Naive thymus-derived CD4-positive, alpha-beta T cell (primary cell): ENCODE measurements at places on chromosomes 2 and 18. TPM values are rescaled to one million over a fixed set of nuclear protein-coding genes. Genes with fewer than 3 reads are reported as not detected.

The TGFBRAP1 gene
- total RNA-seq, result 22.1 TPM

The NT5DC4 gene
- total RNA-seq, result 0.56 TPM

The PPP1R1C gene
- total RNA-seq, result not detected

GRCh38 chr2:172220121-172220520 lies 117.4 kb upstream of the DLX2 start:
- no peaks in the 10 kb centered on the region for H3K27me3 ChIP-seq
- H3K4me1 ChIP-seq, result no peaks in the 10 kb centered on the region

DNA sequence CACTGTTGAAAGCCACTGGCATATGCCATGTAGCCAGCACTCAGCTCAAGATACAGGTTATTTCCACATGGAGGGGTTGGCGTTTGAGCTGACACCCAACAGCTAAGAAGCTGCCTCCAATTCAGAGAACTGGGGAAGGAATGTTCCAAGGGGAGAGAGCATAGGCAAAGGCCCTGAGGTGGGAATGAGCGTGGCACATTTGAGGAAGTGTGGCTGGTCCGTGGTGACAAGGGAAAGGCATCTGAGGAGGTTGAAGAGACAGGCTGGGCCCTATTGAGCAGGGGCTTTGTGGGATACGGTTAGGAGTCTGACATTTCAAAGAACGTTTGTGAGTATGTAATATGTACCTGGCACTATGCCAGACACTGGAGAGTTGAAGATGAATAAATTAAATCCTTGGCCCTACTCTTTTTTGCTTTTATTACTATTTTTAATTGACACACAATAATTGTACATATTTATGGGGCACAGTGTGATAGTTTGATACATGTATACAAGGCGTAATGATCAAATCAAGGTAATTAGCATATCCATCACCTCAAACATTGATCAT lies 27.6 kb upstream of the TMBIM1 start:
- peaks cover 52% of the 10 kb centered on the region for H3K4me1 ChIP-seq
- no peaks in the 10 kb centered on the region for H3K36me3 ChIP-seq
- H3K4me3 ChIP-seq, result no peak overlapping the region
- H3K27ac ChIP-seq, result no peak overlapping the region

DNA sequence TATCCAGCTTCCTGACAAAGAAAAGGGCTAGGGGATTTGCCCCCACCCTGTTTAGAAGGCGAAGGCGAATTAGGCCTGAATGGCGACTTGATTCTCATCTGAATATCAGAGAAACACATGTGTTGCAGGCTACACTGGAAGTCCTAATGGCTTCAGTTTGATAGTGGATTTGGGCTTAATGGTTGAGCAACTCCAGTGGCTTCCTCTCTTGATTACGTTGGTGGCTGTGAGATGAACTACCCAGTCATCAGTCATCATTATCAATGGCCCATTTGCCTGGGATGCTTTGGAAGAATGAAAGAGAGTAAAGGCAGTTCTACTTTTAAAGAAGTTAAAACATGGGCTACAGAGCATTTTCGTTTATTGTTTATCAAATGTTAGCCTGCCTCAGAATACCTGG lies 60.9 kb upstream of the IL1R1 start:
- DNase-seq, result no peak
- H3K4me1 ChIP-seq, result peaks cover 20% of the 10 kb centered on the region
- no peaks in the 10 kb centered on the region for H3K36me3 ChIP-seq
- H3K27me3 ChIP-seq, result no peaks in the 10 kb centered on the region
- no peak overlapping the region for H3K4me3 ChIP-seq
- no peak overlapping the region for H3K27ac ChIP-seq

DNA sequence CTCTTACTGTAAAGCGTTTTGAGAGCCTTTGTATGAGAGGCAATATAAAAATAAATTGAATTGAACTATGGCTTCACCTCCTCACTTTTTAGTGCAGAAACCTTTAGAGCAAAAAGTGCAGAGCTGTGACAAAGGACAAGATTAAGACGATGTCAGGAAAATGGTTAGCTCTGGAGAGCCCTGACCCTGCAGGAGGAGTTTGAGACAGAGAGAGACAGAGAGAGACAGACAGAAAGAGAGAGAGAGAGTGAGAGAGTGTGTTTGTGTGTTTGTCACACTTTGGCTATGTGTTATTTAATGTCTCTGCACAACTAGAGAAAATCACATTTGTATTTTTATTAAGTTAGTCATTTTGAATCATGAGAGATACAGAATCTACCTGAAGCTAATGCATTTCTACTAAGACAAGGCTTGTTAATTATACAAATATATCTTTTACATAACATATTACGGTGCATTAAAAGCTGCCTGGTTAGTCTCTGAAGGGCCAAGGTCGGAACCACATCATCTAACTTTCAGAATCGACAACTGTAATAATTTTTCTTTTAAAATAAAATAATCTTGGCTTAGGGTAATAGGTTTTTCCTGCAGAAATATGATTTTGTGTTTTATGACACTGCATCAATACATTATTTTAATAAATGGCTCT lies 423.5 kb upstream of the ZEB2 start:
- no peak overlapping the region for H3K27ac ChIP-seq
- H3K4me3 ChIP-seq, result no peak overlapping the region
- no peaks in the 10 kb centered on the region for H3K4me1 ChIP-seq
- no peak for DNase-seq
- no peaks in the 10 kb centered on the region for H3K27me3 ChIP-seq

DNA sequence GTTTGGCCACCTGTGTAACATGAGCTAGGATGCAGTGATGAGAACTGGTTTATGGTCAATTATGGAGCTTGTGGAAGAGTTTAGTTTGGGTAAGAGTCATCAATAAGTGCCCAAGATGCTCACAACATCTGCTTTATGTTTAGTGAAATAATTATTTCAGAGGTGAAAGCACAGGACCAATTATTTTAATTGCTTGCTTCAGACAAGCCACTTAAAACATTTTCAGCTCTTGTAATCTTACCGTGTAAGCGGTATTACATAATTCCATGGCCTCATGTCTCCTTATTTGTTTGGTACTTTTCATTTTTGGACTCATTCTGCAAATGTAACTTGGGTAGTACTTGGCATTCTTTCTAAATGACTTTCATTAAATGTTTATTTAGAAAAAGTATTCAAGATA lies 5.4 kb downstream of the B3GNT2 start:
- no peaks in the 10 kb centered on the region for H3K36me3 ChIP-seq
- H3K27ac ChIP-seq, result no peak overlapping the region

DNA sequence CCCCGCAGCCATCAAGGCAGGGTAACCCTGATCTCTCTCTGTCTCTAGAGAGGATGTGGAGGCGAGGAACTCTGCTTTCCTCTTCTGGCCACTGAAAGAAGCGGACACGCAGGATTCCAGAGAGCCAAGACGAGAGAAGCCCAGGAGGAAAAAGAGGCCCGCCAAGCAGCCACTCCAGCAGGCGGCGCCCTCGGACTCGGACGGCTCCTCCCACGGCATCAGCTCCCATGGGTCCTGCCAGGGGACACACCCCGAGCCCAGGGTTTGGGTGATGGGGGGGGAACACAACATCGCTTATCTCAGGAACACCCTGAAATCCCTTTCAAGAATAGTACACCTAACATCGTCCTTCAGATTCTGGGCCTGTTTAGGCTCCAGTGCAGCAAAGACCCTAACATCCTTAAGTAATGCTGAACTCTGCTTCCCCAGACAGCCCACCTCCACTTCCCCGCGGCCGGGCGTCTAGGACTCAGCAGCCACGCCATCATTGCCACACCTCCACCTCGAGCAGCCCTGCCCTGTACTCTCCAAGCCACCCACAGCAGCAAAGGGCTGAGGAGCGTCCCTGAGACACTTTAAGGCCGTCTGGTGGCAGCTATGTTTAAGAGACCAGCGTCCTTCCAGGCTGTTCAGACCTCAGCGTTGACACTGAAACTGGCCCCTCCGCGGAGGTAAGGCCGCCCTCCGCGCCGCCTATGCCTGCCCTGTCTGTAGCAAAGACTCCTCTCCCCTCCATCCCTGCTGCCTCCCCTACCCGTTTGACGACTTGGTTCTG lies 34.3 kb upstream of the CNGA3 start:
- no peak overlapping the region for H3K4me3 ChIP-seq
- no peak for DNase-seq
- H3K27ac ChIP-seq, result no peak overlapping the region
- H3K36me3 ChIP-seq, result no peaks in the 10 kb centered on the region
- no peaks in the 10 kb centered on the region for H3K27me3 ChIP-seq
- no peaks in the 10 kb centered on the region for H3K4me1 ChIP-seq

- DNase-seq, result no peak
- no peaks in the 10 kb centered on the region for H3K4me1 ChIP-seq
- H3K4me3 ChIP-seq, result no peak overlapping the region
- no peaks in the 10 kb centered on the region for H3K27me3 ChIP-seq
- no peaks in the 10 kb centered on the region for H3K36me3 ChIP-seq
Measured at GRCh38 chr18:59624369-59624765, 72.9 kb downstream of the CCBE1 start.

DNA sequence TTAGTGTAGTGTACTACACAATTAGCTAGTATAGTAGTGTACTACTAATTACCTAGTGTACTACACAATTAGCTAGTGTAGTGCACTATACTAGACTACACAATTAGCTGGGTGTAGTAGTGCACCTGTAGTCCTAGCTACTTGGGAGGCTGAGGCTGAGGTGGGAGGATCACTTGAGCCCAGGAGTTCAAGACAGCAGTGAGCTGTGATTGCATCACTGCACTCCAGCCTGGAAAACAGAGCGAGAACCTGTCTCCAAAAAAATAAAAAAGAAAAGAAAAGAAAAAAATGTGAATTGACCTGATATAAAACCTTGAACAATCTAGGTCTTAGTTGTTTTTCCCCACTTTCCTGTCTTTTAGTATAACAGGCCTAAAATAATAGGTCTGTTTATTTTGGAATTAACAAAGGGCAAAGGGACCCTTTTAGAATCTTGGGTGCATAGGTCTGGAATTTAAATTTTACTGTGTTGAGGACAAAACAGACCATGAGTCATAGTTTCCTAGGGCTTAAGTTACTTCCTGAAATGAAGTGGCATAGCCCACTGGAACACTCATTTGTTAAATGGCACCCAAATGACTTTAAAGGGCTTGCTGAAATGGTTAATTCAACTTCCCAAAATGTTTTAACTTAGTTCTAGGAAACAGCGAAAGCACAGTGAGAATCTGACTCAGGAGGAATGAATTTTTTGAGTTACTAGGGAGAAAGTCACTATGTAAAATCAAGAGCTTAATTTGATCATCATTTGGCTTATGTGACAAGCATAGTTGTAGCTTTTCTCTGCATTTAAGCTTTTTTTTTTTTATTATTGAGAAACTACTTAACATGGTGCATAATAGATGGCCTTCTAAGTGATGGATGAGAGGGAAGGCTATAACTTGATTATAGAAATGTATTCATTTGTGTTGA lies 50.7 kb upstream of the ARL5A start:
- no peak overlapping the region for H3K27ac ChIP-seq
- no peak for DNase-seq
- H3K4me1 ChIP-seq, result no peaks in the 10 kb centered on the region
- H3K27me3 ChIP-seq, result no peaks in the 10 kb centered on the region
- no peaks in the 10 kb centered on the region for H3K36me3 ChIP-seq

DNA sequence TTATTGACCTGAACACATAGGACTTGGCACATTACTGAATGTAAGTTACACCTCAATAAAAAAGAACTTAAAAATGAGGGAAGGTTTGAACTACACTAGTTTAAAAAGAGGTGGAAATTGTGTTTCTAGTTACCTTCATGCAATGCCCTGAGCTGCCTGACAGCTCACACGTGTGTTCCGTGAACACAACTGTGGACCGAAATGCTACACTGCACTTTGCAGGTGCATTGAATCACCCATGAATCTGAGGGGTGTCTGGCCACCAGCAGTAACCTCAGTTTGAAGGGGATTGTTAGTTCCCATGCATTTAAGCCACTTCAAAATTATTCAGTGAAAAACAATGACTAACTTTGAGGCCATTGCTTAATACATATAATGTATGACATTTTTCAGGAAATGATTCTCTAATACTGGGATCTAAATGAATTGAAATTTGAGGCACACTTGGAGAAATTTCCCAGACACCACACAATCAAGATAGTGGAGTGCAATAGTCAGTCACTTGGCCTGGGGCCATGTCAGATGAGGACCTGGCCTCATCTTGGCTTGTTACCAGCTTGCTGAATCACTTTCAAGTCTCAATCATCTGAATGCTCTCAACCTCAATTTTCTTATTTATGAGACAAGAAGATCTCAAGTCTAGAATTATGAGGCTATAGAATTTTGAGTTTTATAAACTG lies 59.3 kb downstream of the MYL12B start:
- no peaks in the 10 kb centered on the region for H3K27me3 ChIP-seq
- DNase-seq, result no peak
- H3K4me3 ChIP-seq, result no peak overlapping the region
- no peaks in the 10 kb centered on the region for H3K36me3 ChIP-seq
- no peak overlapping the region for H3K27ac ChIP-seq
- H3K4me1 ChIP-seq, result no peaks in the 10 kb centered on the region
